ENCODE measurements at places on chromosomes 5 and 9.

DNA sequence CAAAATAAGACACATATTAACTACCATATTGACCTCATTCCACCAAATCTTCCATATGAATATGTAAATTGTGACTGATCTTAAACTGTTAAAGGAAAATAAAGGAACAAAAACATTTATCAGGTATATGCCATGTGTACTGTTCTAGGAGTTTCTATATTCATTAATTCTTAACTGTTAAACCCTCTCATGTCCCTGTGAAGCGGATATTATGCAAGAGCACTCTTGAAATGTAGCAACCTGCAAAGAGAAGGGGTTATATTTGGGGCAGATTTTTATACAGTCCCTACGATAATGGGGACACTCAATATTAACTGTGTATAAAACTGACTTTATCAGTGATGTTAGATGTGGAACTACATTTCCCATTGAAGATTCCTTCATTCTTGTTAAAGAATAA, 184.9 kb upstream of the OR13F1 start:
- DNase-seq: no peak

- DNase-seq: no peak
Observed at GRCh38 chr9:128099231-128099931, 28.1 kb downstream of the PTGES2 start.

- DNase-seq: no peak
Observed at GRCh38 chr9:131104016-131104740, 7.8 kb downstream of the AIF1L start.

DNA sequence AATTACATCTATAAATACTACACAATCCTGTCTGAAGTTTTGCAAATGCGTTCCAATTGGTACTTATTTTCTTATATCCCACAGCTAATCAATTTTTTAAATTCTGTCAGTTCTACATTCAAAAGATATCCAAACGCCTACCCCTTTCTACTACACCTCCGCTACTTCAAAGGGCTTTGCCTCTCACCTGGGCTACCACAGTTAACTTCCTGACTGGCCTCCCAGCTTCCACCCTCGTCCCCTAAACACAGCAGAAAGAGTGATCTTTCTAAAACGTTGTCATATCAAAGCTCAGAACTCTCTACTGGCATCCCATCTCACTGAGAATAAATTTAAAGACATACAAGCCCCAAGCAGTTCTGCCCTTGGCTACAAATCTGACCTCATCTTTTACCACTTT, 32.3 kb upstream of the NIPBL start:
- DNase-seq: no peak

GRCh38 chr9:37464426-37465248, 613 bp downstream of the ZBTB5 start:
- DNase-seq: peak; percentile 92

- no peak for DNase-seq
Observed at GRCh38 chr5:165405340-165405739, 1899.9 kb downstream of the MAT2B start.

DNA sequence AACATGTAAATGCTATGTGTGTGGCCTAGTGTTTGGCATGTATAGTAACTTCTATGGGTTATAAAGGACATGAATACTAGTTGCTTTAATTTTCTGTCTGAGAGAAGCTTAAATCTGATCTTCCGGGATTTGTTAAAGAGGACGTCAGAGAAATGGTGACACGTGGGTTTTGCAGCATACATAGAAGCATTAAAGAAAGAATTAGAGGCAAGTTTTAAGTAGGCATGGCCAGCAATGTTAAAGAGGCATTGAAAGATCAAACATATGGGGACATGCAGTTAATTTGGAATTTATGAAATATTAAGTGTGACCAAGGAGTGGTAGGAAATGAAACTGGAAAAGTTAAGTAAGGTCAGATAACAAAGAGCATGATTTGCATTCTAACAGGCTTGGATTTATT, 311.4 kb upstream of the RIOK2 start:
- no peak for DNase-seq

DNA sequence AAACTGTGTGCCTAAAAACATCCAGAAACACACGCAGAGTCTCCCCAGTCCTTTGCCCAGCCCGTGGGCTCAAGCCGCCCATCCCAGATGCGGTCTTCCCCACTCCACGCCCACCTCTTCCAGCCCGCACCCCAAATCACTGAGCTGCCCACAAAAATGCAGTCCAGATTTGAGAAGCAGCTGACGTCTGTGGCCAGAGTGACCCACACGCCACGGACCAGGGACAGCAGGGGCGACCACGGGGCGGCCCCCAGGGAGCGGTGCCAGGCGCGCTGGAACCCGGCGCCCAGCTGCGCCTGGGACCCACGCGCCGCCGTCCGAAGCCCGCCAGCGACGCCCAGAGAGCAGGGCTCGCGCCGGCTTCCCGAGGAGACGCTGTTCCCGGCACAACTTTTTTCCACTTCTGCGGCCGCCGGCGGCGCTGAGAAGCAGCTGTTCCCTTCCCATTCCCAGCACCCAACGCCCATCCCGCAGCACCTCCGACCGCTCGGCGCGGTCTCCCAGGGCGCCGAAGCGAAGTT, 674 bp downstream of the LHFPL2 start:
- peak; percentile 22 for DNase-seq

- no peak for DNase-seq
Observed at GRCh38 chr5:171782332-171782966, 3.2 kb upstream of the SMIM23 start.

DNA sequence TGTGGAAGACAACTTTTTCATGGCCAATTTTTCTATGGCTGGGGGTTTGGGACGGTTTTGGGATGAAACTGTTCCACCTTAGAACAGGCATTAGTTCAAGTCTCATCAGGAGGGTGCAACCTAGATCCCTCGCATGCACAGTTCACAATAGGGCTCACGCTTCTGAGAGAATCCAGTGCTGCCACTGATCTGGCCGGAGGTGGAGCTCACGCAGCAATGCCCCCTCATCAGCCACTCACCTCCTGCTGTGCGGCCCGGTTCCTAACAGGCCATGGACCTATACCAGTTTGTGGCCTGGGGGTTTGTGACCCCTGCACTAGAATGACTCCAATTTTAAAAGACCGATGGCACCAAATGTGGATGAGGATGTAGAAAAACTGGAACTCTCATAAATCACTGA, 127.2 kb upstream of the IER5L start:
- DNase-seq: no peak

DNA sequence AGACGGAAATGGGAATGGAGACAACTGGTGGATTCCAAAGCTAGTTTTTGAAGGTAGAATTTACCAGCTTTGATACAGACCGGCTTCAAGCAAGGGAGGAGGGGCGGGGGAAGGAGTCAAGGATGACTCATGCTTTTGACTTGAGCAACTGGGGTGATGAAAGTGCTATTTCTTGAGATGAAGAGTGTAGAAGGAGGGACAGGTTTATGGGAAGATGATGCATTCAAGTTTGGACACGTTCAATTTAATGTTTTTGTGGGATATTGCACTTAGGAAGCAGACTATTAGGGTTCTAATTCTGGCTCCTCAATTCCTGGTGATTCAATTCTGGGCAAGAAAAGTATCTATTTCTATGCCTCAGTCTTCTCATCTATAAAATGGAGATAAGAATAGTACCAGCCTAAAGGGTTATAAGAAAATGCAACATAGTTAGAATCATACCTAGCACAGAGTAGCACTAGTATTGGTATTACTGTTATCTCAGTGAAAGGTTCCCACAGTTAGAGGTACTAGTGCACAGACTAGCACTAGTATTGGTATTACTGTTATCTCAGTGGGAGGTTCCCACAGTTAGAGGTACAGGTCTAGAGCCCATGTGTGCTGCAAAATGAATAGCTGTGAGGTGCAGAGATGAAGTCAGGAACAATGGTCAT, 4.6 kb downstream of the NIPAL4 start:
- no peak for DNase-seq

DNA sequence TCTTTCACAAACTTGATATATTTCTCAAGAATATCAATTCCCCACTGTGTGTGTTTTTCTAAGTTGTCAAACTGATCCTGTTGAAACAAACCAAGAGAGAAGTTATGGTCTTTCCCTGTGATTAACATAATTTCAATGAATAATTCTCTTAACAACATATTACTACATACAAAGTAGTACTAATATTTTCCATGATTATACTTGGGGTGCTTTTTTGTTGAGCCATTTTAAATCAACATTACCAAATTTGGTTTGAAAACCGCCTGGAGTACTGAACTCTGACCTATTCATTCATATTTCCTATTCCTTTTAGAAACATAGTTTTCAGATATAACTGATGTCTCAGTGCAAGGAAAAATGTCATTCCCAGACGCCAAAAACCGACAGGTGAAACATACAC, 48.1 kb downstream of the FNBP1 start:
- DNase-seq: no peak

DNA sequence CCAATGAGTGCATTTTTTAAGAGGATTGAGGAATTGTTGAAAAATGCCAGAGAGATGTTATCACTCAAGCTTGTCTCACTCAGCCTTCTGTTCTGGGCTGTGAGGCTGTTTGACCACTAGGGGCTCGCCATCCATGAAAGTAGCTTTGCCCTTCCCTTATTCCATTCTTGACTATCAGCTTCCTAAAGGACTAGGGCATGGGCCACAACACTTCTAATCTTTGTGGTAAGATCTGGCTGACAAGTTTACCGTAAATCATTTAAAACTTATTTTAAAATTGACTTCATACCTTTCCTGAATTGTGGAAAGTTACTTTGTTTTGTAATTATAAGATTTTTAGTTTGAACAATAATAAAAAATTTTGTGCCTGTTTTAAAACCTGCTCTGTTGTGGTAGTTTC, 49.5 kb downstream of the TJP2 start:
- peak; percentile 0 for DNase-seq

DNA sequence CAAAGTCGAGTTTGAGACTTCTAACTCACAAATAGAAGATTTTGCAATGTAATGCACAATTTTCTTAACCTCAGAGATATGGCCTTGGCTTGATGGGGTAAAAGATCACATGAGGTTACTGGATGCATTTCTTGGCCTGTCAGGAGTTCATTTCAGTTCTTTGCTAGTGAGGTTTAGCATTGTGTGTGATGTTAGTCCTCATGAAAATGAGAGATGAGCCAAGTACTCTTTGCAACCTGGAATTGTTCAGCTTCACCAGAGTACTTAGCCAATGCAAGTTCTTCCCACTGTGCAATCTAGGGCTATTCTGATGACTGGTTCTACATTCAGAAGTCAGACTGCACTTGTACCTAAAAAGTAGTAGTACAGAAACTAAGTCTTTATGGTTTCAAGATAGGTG, 24.9 kb downstream of the GNAQ start:
- DNase-seq: no peak

DNA sequence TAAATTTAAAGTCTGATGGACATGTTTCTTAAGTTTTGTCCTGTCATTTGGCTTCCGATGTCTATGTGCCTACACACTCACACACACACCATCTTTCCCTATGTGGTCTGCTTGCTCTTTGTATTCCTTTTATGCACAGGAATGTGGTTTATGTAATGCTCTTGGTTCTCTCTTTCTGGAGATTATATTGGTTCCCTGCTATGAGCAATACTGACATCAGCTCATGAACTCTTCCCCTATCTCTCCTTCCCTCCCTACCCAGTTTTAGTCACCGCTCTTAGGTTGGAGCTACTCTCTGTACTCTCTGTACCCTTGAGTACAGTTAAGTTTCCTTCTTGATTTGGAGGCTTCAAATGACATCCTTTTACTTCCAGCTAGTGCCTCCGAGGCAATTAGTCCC, 77.9 kb upstream of the MVB12B start:
- DNase-seq: no peak

- DNase-seq: no peak
Observed at GRCh38 chr5:53927668-53928247, 367.3 kb downstream of the NDUFS4 start.

DNA sequence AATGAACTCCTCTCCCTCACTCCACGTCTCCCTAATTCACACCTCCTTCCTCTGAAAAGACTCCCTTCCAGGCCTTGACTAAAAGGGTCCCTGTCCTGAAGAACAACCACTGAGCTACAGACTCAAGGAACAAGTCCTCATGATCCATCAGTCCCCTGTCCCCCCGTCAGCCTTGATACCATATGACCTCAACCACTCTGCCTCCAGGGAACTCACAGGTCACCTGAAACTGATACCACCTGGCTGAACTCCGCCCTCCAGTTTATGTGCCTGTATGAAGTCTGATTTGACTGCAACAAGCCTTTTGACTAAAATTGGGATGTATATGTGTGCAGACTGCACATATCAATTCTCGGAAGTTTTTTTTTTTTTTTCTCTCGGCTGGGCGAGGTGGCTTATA, 88.7 kb downstream of the UGCG start:
- no peak for DNase-seq

DNA sequence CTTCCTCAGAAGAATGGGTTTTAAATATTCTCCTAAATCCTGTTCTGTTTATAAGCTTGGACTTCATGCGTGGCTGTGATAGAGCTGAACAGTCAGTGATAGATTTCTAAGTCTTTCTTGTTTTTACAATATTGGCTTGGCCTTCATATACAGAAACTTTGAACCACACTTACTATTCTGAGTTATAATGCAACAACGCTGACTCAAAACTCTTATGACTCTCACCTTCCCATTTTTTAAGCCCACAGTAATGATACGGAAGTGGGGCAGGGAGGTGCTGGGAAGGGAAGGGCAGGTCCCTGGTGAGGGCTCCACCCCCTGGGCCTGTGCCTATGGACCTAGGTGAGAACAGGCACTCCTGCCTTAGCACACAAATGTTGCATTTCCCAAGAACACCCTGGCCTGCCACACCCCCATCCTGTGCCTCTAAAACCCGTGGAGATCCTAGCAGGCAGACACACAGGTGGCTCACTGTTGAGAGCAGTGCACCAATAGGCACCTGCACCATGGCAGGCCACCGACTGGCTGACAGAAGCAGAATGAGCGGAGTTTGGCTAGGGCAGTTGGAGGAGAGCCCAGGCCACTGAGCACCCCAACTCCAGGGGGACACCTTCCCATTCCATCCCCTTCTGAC, 376.7 kb downstream of the GABRG2 start:
- no peak for DNase-seq

GRCh38 chr9:135790850-135791249, 88.9 kb downstream of the KCNT1 start:
- no peak for DNase-seq

DNA sequence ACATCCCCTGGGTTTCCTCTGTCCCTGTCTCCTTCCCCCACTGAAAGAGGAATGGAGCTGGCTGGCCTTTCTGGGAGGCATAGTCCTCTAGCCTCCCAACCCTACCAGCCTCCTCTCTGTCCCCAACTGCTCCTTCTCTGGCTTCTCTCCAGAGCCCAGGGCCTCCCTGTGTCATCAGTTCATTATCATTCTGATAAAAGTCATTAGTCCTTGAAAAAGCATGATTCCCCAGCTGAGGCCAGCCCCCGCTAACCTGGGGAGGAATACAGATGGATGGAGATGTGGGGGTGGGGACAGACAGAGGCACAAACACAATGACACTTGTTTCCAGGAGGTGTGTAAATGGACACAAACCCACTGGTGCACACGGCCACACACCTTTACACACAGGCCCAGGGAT, 73.6 kb upstream of the HSPA9 start:
- no peak for DNase-seq

- DNase-seq: no peak
Observed at GRCh38 chr9:125943831-125944230, 196.7 kb downstream of the PBX3 start.

GRCh38 chr5:40570408-40571129, 109.1 kb upstream of the PTGER4 start:
- DNase-seq: no peak
